ENCODE measurements at places on chromosomes 7 and 10.

- DNase-seq: no peak
These were observed 3.4 kb downstream of the KCNIP2 start for GRCh38 chr10:101840102-101840684.

DNA sequence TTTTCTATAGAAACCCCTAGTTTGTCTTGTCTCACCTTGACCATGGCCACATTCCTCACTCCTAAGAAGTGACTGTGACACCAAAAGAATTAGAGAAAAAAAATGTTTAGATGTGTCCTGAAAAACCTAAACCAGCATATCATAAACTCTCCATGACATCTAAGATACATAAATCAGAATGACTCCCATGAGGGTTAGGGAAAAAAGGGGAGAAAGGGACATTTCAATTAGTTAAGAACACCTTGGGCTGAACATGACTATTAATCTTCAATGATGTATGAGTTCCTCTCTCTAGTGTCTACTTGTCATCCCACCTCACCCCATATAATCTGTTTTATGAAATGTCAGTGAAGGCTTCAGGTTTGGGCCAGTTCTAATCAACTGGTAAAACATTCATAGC is 31.1 kb downstream of the KDM7A start:
- DNase-seq: no peak

- no peak for DNase-seq
These were observed 231.7 kb downstream of the SKIDA1 start for GRCh38 chr10:21293518-21294356.

DNA sequence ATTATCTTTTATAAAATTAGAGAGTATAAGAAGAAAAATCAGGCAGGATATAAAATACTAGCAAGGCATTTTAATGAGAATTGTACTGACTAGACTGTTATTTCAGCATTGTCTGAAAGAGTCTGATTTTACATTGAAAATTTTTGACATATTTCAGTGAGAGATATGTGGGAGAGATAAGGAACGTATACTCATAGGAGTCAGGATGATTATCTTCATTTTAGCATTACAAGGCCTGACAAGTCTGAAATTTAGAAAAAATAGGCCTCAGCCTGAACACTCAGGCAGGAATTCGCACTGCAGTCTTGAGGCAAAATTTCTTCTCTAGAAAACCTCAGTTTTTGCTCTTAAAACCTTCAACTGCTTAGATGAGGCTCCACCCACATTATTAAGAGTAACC is 386.0 kb downstream of the HGF start:
- DNase-seq: no peak

DNA sequence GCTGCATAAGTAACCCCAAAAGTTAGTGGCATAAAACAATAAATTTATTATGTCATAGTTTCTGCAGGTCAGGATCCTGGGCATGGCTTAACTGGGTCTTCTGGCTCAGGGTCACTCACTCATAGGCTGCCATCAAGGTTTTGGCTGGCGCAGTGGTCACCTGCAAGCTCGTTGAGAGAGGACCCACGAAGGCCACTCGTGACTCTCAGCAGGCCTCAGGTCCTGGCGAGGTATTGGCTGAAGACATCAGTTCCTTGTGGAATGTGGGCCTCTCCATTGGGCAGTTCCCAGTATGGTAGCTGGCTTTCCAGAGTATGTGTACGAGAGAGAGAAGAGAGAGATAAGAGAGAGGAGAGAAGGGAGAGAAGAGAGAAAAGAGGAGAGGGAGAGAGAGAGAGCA is 138.3 kb upstream of the KLF14 start:
- no peak for DNase-seq

DNA sequence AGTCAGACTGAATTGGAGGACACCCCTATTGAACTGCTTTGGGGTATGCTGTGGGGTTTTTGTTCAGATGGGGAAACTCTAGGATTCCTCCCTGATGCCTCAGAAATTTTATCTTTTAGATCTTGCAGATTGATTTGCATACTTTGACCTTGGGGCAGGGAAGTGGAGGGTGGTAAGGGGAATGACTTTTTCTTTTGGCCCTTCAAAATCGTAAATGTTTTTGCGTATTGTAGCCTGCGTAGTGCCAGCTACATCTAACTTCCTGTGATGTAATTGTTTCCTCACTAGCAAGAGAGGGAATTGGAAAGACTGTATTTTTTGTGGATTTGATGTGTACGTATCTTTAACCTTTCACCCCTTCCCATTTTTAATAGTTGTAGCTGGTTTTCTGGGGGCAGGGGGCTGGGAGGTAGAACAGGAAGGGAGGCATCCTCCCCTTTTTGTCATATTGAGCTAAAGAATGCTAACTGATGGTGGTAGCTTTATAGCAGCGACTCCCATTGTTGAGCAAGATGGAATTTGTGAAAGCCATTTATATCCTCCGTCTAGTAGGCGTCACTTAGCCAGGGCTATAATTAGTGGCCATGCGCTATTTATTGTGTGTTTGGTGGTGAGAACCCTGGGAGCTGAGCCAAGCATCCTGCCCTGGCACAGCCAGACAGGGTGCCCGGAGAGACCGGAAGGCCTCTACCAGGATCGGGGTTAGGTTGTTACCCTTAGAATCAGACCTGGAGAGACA is 11.3 kb downstream of the DUSP5 start:
- no peak for DNase-seq

GRCh38 chr10:7618461-7618860 is 48.3 kb downstream of the ITIH5 start:
- no peak for DNase-seq

- no peak for DNase-seq
These were observed 86.0 kb upstream of the PFKP start for GRCh38 chr10:2981361-2981801.

DNA sequence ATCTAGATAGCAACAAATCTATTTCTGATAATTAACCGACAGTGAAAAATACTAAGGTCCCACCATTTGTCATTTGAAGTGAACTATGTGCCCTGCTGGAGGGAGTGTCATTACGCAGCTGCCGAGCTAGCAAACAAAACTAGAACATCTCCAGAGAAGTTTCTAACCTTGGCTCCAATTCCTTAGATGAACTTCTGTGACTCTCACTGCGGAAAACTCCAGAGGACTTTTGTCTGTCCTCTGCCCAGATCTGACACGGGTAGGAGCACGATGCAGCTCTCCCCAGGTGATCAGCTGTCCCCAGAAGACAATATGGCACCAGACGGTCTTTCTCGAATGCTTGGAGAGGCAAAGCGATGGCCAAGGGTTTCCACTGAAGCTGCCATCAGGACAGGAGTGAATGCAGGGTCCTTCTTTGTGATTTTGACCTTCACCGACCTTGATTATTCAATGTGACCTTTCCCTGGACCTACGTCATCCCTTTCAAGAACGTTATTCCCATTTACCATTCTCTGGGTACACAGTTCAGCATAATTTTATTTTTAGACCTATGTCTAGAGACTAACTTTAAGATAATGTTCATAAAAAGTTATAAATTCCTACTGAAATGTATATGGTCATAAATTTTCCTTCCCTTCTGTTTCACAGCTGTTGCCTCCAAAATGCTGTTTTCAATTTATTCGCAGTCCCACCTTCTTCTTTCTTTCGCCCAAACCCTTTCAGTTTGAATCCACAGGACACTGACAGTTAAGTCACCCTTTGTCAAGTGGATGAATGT is 116.7 kb upstream of the C7orf33 start:
- no peak for DNase-seq

DNA sequence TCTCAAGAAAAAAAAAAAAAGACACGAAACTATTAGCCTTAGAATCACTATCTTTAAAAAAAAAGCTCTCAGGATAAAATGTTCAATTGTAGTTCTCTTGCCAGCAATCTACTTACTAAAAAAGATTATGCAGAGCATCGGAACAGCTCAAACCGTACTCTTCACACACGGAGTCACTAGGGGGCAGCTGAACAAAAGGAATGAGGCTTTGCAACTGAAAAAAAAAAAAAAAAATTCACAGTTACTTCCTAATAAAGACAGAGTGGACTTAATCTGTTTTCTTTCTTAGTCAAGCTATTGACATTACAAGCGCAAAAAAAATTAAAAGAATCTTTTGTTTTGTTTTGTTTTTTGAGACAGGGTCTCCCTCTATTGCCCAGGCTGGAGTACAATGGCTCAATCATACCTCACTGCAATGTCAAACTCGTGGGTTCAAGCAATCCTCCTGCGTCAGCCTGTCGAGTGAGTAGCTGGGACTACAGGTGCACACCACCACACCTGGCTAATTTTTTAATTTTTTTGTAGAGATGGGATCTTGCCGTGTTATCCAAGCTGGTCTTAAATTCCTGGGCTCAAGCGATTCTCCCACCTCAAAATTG is 11.5 kb downstream of the PMS2 start:
- peak; percentile 47 for DNase-seq

DNA sequence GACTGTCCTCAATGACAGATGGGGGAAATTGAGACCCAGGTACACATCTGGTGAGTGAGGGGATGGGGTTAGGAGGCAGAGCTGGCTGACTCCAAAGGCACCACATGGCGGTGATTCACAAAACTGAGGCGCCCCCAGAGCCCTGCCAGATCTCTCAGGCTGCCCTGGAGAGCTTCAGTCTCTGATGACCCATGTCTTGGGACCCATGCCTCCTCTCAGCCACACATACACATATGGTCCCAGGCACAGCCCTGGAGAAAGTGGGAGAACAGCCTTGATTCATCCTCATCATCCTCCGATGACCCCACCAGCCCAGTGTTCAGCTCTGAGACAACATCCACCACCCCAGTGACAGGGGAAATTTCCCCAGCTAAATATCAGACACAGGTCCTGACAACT is 426.0 kb downstream of the RPS24 start:
- no peak for DNase-seq

GRCh38 chr7:21718391-21718790 is 175.6 kb downstream of the DNAH11 start:
- no peak for DNase-seq

- DNase-seq: peak; percentile 38
These were observed 561.2 kb upstream of the PHF14 start for GRCh38 chr7:10412422-10413019.

DNA sequence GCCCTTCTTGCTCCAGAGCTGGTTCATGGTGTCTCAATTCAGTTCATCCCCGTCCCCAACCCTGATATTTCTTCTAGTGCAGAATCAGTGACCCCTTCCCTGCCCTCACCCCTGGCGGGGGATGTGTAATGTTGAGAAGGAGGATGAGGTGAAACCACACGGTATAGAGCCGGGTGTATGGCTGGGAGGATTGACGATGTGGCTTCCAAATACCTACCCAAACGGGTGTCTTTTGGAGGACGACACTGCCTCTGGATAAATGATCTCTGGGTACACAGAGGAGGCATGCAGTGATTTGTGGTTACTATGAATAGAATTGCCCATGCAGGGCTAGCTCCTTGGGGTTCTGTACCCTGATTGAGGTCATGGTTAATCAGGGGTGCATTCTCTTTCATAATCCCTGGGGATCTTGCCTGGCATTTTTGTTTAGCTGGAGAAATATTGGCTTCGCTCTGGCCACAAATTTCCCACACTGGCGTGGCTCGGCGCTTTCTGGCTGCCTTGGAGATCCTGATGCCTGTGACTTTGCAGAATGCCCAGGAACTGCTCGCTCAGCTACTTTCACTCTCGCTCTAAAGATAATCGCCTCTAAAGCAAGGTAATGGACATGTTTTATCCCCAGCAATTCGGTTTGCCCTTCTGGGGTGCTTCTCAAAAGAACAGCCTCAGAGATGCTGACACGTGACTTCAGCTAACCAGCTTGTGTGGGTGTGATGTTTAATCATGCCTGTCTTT is 89.2 kb downstream of the RBM20 start:
- no peak for DNase-seq

- no peak for DNase-seq
These were observed 54.3 kb downstream of the SLC29A4 start for GRCh38 chr7:5337047-5337446.

DNA sequence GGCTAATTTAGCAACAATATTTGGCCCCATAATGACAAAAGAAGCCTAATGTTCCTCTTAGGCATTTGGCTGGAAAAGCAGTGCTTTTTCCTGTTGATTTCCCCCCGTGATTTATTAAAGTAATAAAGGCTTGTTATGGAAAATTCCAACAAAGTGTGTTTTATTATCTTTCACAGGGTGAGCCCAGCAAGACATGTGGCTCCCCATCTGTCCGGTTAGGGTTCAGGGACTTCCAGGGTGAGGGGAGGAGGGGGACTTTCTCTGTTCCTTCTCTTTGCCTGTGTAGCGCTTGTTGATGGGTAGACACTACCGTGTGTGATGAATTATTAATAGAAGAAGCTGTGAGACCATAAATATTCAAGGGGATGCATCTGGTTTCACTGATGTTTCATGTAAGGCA is 39.0 kb downstream of the HTR5A start:
- DNase-seq: no peak

- peak; percentile 52 for DNase-seq
These were observed 28.7 kb downstream of the PNPLA8 start for GRCh38 chr7:108497082-108497725.

GRCh38 chr7:64541438-64542359 is 21.2 kb downstream of the ZNF680 start:
- peak; percentile 20 for DNase-seq

- DNase-seq: no peak
These were observed 186.4 kb downstream of the CACNA2D1 start for GRCh38 chr7:82257118-82257695.

GRCh38 chr7:82740246-82740848 is 296.8 kb upstream of the CACNA2D1 start:
- DNase-seq: peak; percentile 47

DNA sequence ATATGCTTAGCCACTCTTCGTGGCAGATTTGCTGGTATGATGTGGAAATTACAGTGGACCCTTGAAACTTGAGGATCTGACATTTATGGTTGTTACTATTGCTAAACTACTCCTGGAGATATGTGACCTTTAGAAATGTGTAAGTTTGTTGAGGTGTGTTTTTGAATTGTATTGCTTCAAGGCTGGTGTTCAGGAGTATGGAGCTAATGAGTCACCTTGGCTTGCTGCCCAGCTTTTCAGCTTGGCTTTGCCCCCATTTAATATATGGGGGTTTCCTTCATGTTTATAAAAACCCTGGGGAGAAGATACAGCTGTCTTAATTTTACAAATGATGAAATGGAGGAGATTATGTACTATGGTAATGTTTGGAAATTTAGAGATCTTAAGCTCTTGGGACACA is 11.6 kb downstream of the HBP1 start:
- DNase-seq: peak; percentile 75

DNA sequence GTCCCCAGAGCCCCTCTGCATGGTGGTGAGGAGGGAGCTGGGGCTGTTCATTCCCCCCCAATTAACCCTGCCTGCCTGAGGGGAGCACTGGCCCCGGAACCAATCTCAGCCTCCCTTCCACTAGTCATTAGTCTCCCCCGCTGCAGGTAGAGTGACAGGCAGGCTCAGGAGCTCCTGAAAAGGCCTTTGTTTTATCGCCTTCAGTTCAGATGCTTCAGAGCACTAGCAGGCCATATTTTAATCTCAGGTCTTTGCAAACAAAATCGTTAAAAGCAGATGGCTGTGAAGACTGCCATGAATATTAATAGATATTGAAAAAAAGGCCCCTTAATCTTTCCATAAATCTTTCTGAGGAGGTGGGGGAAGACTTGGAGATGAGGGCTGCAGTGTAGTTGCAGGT is 250.7 kb downstream of the RPS24 start:
- DNase-seq: no peak

- DNase-seq: peak; percentile 85
These were observed 1079.0 kb downstream of the KCNMA1 start for GRCh38 chr10:76558586-76558985.

GRCh38 chr7:89593125-89593524 is 561.1 kb upstream of the STEAP1 start:
- no peak for DNase-seq

Measured in bronchial epithelial cell (primary cell).